Activated CD4-positive, alpha-beta T cell treated with anti-CD3 and anti-CD28 coated beads, Interleukin-2, amount 50 U/mL, for 4 hours (primary cell): ENCODE measurements at places on chromosomes 5 and 9.

DNA sequence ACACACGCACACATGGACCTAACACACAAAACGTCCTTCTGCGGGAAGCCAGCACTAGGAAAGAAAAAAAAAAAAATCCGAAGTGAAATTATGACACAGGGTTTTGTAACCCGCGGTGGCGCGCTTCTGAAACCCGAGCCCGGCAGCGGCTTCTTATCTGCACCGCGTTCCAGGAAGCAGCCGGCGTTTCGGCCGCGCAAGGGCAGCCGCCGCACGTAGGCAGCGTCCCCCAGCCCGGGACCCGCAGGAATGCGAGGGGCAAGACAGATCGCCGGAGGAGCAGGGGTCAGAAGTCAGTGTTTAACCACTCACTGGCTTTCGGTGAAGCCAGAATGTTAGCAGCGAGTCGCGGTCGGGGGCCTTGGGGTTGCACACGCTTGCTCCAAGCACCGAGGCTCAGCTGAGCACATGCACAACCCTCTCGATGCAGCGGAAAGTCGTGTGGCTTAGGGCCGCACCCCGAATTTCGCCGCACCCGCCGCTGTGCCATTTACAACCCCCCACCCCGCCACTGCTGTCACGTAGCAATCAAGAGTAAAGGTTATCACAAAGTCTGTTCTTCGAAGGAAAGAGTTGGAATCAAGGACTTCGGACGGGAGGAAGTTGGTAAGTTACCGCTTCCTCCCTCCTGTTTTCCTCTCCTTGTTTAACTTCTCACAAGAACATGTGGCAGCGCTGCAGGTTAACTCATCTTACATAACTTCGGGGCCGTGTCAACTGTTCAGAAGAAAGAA is 167.9 kb downstream of the AUH start:
- peak; percentile 64 for DNase-seq

GRCh38 chr5:127092690-127093089 is 19.4 kb upstream of the C5orf63 start:
- DNase-seq, result no peak

DNA sequence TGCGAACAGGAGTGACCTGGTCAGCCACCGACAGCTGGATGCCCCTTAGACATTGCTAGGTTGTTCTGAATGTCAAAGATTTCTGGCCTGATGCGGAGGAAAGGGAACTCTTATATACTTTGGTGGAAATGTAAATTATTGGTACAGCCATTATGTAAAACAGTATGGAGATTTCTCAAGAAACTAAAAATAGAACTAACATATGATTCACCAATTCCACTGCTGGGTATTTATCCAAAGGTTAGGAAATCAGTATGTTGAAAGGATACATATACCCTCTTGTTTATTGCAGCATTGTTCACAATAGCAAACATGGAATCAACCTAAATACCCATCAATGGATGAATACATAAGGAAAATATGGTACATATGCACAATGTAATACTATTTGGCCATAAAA is 31.8 kb downstream of the DMRT3 start:
- DNase-seq, result no peak

GRCh38 chr9:130336027-130336610 is 70.6 kb downstream of the HMCN2 start:
- no peak for DNase-seq
